Stimulated activated CD8-positive, alpha-beta memory T cell treated with anti-CD3 and anti-CD28 coated beads, Interleukin-4, amount 100 ng/mL, for 48 hours (primary cell): ENCODE measurements at places on chromosomes 16 and 17.
A peak's percentile ranks its signal among the peaks of the same experiment; 100 is the strongest.

DNA sequence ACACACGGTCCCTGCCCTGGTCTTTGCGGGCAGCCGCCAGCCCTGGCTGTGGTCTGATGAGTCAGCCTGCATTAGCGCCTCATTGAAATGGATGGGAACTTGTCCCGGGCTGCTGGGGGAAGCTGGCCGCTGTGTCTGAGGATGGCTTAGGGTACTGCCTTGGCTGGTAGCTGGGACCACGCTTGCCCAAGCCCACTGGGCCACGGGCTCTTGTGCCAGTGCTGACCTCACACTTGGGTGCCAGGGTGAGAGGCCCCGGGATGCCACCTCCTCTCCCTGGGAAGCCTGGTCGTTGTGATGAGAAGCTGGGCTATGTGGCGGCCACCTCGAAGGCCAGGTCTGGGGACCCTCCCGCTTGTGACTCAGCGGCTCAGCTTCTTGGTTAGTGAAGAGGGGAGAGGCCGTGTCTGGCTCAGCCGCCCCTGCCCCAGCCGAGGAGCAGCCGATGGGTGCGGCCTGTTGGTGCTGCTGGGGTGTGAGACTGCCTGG lies 10.7 kb downstream of the CACNA1H start:
- no peak for DNase-seq

DNA sequence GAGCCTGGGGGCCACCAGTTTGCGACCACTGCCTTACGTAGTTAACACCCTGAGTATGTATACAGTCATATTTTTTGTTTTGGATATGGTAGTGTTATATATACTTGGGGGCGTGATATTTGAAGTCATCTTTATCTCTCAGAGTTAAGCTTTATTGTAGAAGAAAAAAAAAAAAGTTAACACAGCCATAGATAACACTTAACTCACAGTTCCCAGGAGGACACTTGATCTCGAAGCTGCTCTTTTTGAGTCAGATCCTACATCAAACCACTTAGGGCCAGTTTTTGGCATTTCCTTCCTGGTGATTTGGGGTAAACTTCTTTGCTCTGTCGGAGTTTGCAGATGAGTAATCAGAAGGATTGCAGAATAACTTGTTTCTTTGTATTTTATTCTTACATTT lies 5.8 kb downstream of the ITPRIPL2 start:
- DNase-seq = no peak

DNA sequence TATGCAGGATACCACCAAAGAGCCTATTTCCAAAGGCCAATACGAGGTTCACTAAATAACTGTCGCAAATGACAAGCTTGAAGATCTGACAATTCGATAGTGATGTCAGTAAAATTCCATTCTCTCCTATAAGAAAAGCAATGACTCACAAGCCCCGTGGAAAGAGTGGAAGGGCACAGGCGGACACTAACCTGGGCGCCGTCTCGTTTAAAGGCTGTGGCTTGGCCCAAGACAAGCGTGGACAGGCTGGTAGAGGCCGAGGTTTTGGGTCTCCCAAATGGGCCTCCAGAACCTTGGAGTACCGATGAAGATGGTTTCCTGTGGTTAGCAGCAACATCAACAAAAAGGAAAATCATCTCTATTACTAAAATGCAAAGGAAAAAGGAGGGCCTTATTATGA lies 16.5 kb upstream of the SLC38A8 start:
- no peak for DNase-seq

DNA sequence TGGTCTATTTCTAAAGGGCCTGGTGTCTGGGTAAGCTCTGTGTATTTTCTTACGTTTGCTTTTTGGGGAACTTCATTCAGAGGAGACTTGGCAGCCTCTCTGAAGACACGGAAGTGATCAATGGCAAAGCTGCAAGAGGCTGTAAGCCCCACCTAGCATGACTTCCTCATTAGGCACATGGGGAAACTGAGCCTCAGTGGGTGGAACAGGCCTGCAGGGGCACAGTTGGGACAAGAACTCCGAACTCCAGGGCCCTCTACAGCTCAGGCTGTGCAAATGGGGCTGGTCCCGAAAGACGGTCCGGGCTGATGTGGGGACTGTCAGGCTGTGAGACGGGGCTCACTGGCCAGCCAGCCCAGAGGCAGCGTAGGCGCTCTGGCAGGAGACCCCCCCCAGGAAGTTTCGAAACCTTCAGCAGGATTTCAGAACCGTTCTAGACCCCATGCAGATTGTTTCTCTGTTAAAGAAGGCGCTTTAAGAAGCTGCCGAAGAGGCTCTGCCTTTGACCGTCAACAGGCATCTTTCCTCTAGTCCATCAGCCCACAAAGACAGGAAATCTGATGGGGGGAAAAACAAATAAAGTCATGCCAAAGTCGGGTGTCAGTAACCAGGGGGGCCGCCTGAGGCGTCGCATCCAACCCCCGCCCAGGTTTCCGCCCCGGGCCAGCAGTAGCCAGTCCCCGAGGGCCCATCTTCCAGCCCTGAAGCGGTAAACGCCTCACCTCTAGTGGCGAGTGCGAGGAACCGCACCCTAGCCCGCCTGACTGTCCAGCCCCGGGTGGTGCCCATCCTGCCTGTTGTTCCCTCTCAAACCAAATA lies 79.8 kb upstream of the TBC1D3K start:
- peak; percentile 77 for DNase-seq

- DNase-seq = no peak
Observed at GRCh38 chr16:67445913-67446907, 15.3 kb downstream of the HSD11B2 start.

GRCh38 chr16:85674828-85675227 lies 13.9 kb downstream of the GINS2 start:
- DNase-seq = no peak

GRCh38 chr17:34756637-34757021 lies 177.2 kb downstream of the TMEM132E start:
- DNase-seq = no peak

DNA sequence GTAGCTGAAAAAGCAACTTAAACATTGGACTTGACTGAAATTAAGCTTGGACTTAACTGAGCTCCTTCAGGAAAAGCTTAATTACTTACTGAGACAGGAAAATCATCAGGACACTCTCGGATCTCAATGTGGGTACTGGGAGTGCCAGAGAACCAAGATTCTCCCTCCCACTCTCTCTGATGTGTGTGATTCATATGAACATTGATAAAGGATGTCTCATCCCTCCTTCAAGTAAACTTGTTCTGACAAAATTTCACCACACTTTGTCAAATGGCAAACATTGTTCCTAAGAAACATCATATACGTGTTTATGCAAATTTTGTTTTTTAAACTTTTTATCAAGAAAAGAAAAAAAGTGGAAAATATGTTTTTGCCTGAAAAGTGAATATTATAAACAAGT lies 4.1 kb upstream of the SLFN5 start:
- no peak for DNase-seq

DNA sequence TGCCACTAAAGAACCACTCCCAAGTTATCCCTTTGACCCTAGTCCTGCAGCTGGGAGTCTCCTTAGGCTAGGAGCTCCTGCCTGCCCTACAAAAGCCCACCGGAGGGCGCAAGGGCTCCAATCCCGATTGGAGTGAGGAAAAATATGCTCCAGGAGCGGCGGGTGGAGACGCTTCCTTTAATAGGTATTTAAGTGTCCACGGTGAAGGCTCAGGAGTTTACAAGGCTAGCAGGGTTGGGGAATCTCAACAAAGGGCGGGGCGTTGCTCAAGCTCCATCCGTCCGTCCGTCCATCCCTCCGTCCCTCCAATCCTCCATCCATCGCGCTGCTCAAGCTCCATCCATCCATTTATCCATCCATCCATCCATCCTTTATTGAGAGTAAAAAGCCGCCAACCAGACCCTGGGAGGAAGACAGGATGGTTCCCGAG lies 556 bp upstream of the SPNS1 start:
- peak; percentile 62 for DNase-seq

DNA sequence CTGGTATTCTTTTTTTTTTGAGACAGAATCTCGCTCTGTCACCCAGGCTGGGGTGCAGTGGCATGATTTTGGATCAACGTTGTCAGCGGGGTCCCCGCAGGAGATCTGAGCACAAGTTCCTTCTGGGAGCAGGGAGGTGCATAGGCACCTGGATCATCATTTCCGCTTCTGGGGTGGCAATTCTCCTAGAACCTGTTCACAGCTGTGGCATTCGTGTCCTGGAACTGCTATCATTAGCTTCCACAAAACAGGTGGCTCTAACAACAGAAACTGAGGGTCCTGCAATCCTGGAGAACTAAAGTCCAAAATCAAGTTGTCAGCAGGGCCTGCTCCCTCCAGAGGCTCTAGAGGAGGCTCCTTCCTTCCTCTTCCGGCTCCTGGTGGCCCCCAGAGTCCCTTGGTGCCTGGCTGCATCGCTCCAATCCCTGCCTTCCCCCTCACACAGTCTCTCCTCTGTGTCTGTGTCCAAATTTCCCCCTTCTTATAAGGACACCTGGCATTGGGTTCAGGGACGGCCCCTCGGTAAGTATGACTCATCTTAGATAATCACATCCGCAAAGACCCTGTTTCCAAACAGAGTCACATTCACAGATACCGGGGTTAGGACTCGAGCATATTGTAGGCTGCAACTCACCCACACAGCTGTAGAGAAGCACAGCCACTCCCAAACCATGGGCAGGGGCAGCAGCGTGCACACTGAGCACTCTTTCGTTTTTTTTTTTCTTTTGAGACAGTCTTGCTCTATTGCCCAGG lies 43.5 kb upstream of the KLHDC4 start:
- no peak for DNase-seq

GRCh38 chr16:30992276-30992780 lies 7.3 kb downstream of the HSD3B7 start:
- no peak for DNase-seq

DNA sequence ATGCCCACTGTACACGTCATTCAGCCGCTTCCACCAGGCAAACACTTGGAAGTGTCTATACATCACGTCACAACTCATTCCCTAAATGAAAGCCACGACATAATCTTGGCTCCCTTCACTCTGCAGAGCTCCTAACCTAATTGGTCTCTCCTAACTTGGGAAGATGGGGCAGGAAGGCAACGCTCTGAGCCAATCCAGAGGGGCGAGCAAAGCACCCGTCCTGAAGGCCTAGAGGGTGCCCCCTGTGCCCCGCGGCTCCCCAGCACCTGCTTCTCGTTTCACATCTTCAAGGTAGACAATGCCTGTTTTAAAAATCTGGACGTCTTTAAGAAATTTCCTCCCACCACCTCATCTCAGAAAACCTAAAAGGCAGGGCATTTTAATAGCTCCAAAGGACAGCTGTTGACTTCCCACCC lies 1.0 kb downstream of the CSNK2A2 start:
- no peak for DNase-seq

DNA sequence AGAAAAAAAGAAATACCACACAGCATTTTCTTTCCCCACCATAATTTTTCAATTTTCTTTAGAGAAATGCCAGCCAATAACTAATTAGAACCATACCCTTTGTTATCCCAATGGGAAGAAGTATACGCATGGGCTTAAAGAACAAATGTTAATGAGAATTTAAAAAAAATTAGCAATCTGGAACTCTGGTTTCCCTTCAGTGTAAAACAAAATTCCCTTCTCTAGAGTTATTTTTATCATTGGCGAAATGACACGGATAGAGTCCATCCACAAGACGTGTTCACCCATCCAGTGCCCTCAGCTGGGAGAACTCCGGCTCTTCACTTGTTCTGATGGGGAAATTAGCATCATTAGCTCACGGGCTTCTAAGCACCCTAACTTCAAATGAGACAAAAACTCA lies 3.3 kb downstream of the NXN start:
- DNase-seq = no peak

GRCh38 chr17:2058586-2059546 lies 4.0 kb downstream of the HIC1 start:
- DNase-seq = peak; percentile 88

DNA sequence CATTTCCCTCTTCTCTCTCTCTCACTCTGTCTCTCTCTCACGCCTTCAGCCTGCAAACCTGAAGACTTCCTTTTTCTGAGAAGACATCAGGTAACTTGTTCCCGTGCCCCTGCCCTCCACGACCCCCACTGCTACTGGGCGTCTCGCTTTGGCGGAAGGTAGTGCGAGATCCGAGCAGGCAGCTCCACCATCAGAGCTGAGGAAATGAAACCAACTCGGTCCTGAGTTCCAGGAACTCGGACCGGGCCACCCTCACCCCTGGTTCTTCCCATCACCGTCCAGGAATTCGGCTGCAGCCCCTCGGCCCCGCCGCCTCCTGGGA lies 585 bp downstream of the MLKL start:
- peak; percentile 57 for DNase-seq

- peak; percentile 69 for DNase-seq
Observed at GRCh38 chr17:6574687-6575595, 18.6 kb upstream of the PITPNM3 start.

GRCh38 chr17:80762076-80762475 lies 217.4 kb downstream of the RPTOR start:
- DNase-seq = no peak

DNA sequence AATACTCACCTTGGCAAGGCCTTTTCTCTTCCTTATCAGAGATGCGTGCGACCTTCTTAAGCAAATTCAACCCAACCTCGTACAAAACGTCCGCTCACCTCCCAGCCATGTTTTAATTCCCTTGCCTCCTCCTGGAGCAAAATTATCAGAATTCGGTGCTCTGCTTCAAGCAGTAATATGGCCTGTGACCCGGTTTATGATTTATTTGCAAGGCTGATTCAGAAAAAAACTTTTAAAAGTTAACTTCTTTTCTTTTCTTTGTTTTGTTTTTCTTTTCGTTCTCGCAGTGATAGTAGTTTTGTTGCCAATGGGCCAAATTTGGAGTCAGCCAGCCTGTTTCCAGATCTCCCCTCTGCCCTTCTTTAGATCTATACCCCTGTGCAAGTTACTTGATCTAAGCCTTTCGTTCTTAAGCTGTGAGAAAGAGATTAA lies at the start of gene PHLPP2:
Gene PHLPP2, minus strand, starts transcription at position 382 of the 432 bp plus-strand sequence. CDS start 9,906 bp downstream, outside the sequence.
- DNase-seq = no peak

GRCh38 chr16:28607116-28607623 lies 2.7 kb downstream of the SULT1A1 start:
- no peak for DNase-seq

- DNase-seq = no peak
Observed at GRCh38 chr17:55661256-55661758, 61.4 kb downstream of the TMEM100 start.

DNA sequence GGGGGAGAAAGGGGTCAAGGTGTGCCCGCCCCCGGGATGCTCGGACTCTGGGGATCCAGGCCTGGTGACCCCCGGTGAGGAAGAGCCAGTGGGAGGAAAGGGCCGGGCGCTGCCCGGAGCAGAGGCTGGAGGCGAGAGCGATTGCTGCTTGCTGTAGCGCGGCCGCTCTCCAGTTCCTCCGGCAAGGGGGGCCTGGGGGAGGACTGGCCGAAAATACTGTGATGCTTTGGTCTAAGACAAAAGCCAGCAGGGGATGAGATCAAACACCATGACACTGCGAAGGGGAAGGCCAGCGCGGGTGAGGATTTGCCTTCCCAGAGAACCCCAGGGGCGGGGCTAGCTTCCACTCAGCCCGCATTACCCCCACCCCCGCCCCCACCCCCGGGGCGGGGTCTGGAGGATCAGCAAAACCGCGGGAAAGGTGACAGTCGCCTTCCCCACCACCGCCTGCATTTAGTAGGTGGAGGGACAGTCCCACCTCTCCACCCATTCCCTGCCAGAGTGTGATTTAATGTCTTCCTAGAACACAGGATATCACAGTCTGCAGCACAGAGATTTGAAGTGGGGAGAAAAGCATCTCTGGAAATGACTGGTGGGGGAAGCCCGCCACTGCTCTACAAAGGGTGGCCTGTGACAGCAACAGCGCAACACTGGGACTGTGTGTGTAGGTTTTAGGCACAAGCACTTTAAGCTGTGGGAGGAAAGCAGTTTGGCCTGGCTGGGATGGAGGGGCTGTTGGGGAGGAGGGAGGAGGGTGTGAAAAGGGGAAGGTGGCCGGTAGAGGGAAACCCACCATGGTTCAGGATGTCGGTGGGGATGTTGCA lies 25.7 kb downstream of the MRC2 start:
- DNase-seq = peak; percentile 95
